ENCODE measurements at places on chromosomes 2 and 18. TPM values are rescaled to one million over a fixed set of nuclear protein-coding genes. Genes with fewer than 3 reads are reported as not detected.

Gene AGXT
- 1,366 TPM for total RNA-seq

DNA sequence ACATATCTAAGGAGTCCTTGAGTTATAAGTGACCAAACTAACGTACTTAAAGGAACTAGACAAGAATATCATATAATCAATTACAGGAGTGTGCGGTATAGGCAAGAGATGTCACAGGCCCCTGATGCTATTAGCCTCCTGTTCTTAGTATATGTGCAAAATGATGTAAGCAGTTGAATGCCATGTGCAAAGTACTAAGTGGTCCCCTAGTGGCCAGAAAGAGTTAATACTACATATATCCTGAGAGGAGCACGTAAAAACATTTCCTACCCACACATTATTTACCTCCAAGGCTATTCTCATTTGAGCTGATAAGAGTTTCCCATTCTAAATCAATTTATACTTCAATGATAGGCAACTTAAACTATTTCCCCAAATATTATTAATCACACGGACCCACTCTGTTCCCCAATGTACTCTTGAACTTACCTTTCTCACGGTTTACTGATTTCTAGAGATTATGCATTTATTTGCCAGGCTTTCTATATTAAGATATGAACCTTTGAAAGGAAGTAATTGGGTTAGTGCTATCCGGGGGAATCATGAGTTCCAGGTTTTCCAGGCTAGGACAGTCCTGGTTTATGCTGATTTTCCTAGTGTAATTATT, 158.0 kb upstream of the KLHL14 start:
- H3K36me3 ChIP-seq, result no peaks in the 10 kb centered on the region
- no peak overlapping the region for H3K27ac ChIP-seq
- H3K4me3 ChIP-seq, result no peak overlapping the region
- no peak for DNase-seq
- no peaks in the 10 kb centered on the region for H3K27me3 ChIP-seq
- H3K4me1 ChIP-seq, result no peaks in the 10 kb centered on the region

DNA sequence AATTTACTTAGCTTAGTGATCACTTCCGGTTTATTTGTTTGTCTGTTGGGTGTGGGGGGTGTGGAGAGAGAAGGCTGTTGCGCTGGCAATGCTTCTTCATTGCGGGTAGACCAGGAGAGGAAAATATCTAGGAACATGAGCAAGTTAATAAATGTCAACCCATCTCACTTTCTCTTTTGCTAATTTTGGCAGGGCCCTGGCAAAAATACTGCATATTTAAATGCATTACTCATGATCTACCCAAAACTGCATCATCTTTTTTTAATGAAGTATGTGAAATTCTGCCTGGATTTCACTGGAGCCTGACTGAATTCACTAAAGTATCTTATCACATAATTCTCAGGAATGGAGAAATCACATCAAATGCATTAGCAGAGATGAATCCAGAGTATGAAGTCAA, 1131.0 kb upstream of the NXPH2 start:
- no peaks in the 10 kb centered on the region for H3K36me3 ChIP-seq
- DNase-seq, result no peak
- H3K4me1 ChIP-seq, result no peaks in the 10 kb centered on the region
- no peak overlapping the region for H3K27ac ChIP-seq

Gene NTSR2
- total RNA-seq, result not detected

- DNase-seq, result no peak
- no peaks in the 10 kb centered on the region for H3K36me3 ChIP-seq
- no peak overlapping the region for H3K4me3 ChIP-seq
- no peak overlapping the region for H3K27ac ChIP-seq
- H3K27me3 ChIP-seq, result no peaks in the 10 kb centered on the region
These were observed 7.3 kb upstream of the WDR33 start for GRCh38 chr2:127818241-127818640.

Data from right lobe of liver (tissue), 6 donors.